AG10803 (cell line): ENCODE measurements at places on chromosomes 12 and 14.

DNA sequence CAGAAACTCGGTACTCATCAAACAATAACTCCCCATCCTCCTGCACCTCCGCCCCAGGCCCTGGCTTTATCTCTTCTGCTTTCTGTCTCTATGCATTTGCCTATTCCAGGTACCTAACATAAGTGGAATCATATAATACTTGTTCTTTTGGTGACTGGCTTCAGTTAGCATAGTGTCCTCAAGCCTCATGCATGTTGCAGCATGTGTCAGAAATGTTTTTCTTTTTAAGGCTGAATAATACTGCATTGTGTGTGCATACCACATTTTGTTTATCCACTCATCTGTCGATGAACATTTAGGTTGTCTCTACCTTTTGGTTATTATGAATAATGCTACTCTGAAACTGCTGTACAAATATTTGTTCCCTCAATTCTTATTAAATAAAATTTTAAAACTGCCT, 117.1 kb downstream of the KICS2 start:
- DNase-seq, result no peak

DNA sequence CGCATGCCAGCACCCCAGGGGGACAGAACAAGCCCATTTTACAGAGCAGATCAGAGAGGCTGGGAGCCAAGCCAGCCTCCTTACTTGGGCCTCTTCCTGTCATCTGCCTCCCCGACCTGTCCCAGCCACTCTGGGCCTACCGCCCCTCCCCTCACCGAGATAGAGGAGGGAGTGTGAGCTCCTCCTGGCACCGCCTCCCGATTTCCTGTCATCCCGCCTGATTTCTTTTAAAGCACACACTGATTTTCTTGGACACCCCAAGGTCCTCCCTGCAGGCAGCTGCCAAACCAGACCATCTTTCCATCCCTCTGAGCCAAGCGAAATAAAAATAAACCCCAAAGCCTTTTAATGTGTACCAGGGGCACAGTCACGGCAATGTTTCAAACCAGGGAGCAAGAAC, 108.4 kb downstream of the RFLNA start:
- no peak for DNase-seq

GRCh38 chr14:100434911-100435438, 111.8 kb downstream of the SLC25A47 start:
- DNase-seq, result no peak

DNA sequence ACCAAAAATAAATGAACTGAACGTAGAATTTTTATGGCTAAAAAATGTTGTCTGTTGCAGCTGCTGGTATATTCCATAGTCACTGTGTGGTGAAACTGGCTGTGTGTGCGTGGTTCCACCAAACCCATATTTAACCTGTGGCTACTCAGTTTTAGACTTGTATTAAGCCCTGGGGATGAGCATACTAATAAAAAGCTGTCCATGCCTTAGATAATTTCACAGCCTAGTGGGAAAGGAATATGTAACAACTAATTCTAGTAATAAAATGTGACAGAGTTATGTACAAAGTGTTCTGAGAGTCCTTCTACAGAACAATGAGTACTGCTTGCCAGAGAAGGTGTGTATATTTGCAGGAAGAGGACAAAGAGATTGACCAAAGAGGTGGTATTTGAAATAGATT, 125.5 kb downstream of the TMTC3 start:
- no peak for DNase-seq

- DNase-seq, result no peak
Measured at GRCh38 chr14:67675219-67675582, 769 bp upstream of the VTI1B start.

- no peak for DNase-seq
Measured at GRCh38 chr14:102929241-102930137, 7.0 kb downstream of the AMN start.

- DNase-seq, result peak; percentile 52
Measured at GRCh38 chr12:124480469-124481256, 86.7 kb downstream of the NCOR2 start.

DNA sequence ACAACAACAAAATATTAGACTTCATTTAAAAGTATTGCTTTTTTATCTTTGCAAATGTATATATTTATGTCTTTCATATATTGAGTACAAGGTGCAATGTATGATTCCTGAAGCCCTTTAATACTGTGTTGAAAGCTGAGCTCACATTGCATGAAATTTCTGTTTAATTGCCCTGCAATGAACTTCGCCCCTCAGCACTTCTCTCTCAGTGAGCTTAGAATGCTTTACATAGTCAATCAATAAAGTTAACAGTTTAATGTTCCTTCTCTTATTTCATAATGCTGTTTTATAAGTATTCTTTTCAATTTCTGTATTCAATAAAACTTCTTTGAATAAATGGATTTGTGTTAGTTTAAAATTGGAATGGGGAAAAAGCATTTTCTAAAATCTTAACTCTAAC, 607.1 kb downstream of the SOX5 start:
- no peak for DNase-seq

DNA sequence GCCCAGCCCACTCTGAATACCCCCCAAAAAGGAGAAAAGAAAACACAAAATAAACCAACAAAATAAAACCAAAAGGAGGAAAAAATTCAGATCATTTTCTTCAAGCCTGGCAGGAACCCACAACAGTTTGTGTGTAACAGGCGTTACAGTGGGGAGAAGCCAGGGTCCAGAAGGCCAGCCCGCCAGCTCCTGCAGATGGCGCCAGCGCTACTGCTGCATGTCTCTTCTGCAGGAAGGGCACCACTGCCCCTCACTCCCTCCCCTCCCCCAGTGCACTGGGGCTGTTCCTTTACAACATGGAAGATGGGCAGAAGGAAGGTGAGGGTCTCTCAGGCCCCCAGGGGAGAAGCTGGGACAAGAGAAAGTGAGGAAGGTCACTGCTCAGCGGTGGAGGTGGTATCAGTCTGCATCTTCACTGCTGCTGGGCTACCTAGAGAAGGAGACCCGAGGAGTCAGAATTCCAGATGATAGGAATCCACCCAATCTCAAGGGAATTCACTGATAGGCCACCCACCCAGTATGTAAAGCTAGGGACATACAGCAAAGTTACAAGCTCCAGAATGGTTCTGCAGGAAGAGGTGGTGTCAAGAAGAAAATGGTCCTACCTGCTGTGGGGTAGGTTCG, 2.3 kb upstream of the NOP2 start:
- DNase-seq, result peak; percentile 30

GRCh38 chr14:54760866-54761575, 141.6 kb downstream of the GCH1 start:
- no peak for DNase-seq

DNA sequence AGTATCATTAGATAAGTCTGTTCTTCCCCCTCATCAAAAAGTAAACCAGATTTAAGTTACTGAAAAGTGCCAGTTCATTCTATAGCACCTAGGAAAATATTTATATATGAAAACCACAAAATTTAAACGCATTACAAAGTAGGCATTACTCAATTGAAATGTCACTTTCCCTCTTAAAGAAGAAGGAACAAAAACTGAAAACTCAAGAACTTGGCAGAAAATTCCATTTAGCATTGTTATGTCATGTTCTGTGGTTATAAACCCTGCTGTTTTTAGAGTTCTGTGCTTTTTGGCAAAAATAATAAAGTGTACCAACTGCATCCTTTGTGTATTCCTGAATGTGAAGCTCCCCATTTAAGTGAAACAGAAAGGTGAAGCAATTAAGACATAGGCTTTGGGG, 3.6 kb downstream of the FGD4 start:
- no peak for DNase-seq

DNA sequence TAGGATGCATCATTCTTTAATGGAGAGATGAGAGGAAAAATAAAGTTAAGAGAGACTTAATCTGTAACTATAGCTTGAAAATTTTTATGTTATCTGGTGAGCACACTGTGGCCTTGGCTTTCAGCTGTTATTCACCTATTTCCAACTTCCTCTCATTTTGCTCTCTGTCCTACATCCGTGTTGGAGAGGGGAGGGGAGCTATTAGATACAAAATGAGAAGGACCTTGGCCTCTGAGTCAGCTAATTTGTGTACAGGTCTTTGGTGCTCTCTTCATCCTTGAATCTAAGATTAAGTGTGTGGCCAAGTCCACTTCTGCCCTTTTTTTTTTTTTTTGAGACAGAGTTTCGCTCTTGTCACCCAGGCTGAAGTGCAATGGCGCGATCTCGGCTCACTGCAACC, 887 bp upstream of the APOBEC1 start:
- DNase-seq, result no peak

- DNase-seq, result no peak
Measured at GRCh38 chr14:64200170-64200569, 94.0 kb downstream of the ESR2 start.

DNA sequence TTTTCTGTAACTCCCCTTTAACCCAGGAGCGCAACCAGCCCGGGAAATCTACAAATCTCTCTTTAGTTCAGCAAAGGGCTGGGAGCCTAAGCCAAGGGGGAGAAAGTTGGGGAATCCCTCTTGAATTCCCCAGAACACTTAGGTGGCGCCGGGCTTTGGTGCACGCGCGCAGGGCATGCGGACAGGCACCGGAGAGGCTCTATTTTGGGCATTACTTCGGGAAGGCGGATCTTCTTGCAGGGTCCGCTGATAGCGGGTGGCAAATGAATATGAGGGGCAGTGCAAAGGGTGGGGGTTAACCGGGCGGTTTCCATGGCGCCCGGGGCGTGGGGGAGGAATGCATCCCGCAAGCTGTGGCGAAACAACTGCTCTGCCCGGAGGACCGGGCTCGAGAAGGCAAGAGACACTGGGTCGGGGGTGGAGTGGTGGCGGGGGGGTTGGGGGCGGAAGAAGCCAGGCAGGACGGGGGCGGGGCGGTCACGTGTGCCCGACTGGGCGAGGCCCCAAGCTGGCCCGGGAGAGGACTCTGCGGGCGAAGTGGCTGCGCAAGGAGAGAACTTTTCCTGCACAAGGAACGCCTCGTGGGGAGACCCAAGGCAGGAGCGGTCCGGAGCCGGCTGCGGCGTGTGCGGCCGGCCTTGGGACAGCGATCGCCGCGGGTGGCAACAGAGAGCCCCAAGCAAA, at the start of gene FLVCR2:
FLVCR2 (plus strand) TSS at position 519 of the 684 bp plus-strand sequence. CDS start 353 bp downstream, outside the sequence.
- peak; percentile 43 for DNase-seq

- DNase-seq, result no peak
Measured at GRCh38 chr14:101010293-101010692, 106.8 kb upstream of the RTL1 start.

GRCh38 chr14:86035882-86036281, 505.9 kb downstream of the FLRT2 start:
- peak; percentile 4 for DNase-seq

DNA sequence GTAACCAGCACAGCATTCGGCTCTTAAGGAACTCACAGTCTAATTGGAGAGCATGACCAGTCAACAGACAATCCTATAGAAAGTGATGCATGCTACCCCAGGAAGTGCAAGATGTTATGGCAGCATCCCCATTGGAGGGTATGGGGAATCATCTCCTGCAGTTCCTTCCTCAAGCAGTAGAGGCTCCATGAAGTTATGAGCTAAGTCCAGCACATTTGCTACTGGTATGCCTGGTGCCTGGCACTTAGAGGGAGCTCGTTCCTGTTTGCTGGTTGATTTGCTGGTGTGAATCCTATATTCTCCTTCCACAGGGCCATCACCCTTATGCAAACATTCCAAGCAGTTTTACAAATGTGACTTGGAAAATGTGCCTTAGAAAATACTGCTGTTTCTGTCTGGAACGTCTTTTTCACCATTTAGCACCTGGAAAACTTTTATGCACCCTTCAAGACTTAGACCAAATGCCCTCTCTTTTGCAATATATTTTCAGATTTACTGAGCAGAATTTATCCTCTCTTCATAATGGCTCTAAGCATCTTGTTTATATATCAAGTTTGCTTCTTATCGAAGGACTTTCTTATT, 136.1 kb upstream of the WSCD2 start:
- peak; percentile 30 for DNase-seq

GRCh38 chr14:64944861-64945260, 2.3 kb upstream of the GPX2 start:
- no peak for DNase-seq
